ENCODE measurements at places on chromosomes 2 and 18.
A peak's percentile ranks its signal among the peaks of the same experiment; 100 is the strongest.

DNA sequence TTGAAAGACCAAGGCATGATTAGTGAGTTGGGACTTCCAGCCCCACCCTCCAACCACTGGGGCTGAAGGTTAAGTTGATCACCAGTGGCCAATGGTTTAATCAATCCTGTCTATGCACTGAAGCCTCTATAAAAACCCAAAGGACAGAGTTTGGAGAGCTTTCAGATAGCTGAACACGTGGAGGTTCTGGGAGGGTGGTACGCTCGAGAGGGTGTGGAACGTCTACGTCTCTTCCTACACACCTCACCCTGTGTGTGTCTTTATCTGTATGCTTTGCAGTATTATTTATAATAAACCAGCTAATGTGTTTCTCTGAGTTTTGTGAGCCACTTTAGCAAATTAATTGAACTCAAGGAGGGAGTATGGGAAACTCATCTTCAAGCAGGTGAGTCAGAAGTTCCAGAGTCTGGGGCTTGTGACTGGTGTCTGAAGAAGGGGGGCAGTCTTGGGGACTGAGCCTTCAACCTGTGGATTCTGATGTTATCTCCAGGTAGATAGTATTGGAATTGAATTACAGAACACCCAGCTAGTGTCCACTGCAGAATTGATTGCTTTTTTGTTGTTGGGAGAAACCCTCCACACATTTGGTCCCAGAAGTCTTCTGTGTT is 20.3 kb downstream of the ACTR3 start:
- DNase-seq = peak; percentile 75

DNA sequence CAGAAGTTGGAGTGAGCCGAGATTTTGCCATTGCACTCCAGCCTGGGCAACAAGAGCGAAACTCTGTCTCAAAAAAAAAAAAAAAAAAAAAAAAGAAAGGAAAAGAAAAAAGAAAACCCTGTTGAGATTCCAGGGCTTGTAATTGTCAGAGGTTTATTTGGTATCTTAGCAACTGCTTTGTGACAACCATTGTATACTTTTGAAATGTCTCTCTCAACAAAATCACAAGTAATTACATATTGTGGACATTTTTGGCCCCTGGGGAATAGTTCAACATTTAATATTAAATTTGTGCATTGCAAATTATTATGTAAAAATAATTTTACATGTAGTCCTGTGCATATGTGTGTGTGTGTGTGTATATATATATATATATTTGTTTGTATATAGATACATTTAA is 270.8 kb downstream of the GALNT13 start:
- DNase-seq = no peak

GRCh38 chr2:16190446-16191270 is 250.3 kb downstream of the MYCN start:
- no peak for DNase-seq

DNA sequence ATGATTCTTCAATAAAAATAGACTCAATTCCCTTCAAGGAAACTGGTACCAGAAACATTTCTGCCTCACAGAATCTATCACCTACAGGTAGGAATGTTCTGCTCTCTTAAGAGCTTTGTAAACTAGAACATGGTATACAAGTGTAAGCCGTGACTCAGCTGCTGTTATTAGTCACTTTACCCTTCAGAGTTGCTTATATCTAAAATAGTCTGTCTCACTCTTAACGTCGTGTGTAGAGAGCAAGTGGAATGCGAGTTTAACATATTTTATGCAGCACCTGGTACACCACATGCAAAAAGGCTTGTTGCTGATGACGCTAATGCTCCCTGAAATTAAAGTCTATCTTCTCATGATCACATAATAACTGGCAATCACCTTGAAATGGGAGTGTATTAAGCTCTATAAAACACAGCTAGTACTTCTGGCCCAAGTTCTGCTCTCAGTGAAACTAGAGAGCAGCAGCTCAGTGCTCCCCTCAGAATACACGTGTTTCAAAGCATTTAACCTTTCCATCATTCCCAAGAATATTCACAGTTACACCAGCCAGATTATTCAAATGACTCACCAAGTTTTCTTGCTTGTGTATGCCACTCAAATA is 420.0 kb downstream of the ZEB2 start:
- DNase-seq = no peak

GRCh38 chr2:107529146-107529545 is 297.5 kb upstream of the RGPD4 start:
- DNase-seq = no peak

- peak; percentile 41 for DNase-seq
Observed at GRCh38 chr18:32289483-32290075, 99.7 kb downstream of the MEP1B start.

DNA sequence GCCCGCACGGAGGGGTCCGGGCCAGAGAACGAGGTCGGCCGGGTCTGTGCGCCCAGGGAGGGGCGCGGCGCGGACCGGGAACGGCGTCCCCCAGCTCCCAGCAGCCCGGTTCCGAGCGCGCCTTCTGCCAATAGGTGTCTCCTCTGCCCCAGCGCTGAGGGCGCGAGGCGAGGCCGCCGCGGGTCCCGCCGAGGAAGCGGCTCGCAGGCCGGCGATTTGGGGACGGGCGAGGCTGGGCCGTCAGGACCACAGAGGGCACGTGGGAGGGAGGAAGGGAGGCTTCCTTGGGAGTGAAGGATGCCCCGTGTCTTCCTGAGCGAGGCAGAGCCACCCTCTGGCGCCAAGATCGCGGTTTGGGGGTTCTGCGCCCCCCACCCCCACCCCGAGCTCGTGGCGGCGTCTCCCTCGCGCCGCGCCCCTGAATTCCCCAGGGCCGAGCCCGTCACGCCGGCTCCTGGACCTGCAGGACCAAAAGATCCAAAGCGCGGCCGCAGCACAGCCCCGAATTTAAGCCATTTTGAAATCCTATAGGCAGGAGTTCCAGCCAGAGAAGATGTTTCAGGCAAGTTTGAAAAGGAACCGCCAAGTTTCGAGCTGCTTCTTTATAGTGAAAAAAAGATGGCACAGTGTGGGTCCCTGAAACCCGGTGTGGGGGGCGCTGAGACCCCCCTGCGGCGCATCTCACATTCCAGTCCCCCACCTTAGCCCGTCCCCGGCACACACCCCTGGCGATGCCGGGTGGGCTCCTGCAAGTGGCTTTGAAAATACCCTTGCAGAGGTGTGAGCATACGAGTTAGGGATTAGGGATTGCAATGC is 909 bp downstream of the NFATC1 start:
- DNase-seq = peak; percentile 64

DNA sequence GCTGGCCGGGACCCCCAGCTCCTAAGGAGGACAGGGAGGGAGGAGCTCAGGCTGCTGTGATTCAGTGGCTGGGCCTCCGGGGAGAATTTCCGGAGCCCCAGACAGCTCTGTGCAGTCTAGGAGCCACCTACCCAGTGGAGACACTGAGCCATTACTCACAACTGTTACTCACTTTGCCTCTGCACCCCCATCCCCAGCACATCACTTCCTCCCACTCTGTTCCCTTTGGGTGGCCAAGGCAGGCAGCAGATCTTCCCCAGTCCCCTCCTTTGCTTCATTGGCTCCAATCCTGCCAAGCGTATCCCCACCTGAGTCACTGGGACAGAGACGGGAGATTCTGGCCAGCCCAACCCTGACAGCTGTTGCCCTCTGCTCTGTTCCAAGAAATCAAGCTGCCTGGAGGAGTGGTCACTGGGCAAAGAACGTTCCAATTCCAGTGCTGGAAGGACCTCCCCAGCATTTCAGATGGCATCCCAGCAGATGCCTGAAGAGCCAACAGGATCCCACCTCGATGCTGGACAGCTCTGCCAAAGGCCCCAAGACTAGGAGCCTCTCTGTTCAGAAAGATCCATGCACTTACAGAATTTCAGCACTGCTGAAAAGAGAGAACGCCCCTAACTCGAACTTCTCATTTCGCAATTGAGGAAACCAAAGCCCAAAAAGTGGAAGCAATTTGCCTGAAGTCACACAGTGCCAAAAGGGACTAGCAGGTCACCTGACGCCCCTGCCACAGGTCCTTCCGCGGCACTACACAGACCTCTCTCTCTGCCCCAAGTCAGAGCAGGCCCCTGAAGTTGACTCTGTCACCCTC is 68.3 kb downstream of the TNS1 start:
- no peak for DNase-seq

- no peak for DNase-seq
Observed at GRCh38 chr2:201255408-201256033, 4.8 kb upstream of the CASP8 start.

GRCh38 chr2:108637304-108637669 is 82.0 kb upstream of the RANBP2 start:
- DNase-seq = no peak

- no peak for DNase-seq
Observed at GRCh38 chr2:215767625-215768024, 245.7 kb downstream of the MREG start.

- DNase-seq = no peak
Observed at GRCh38 chr2:31348618-31349017, 65.9 kb downstream of the XDH start.

DNA sequence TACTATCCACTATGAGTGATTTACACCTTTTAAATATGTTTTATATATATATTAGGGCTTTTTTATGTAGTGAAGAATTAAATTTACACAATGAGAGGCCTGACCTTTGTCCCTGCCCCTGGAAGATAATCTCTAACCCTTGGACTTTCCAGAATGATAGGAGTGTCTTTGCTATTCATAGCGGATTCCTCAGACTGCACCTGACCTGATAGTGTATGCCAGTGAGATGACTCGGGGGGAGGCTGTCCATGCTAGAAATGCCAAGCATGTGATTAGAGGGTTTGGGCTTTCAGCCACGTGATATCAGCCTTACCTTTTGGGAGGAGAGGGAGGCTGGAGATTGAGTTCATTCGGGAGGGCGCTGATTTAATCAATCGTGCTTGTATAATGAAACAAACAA is 44.1 kb upstream of the LHCGR start:
- no peak for DNase-seq

DNA sequence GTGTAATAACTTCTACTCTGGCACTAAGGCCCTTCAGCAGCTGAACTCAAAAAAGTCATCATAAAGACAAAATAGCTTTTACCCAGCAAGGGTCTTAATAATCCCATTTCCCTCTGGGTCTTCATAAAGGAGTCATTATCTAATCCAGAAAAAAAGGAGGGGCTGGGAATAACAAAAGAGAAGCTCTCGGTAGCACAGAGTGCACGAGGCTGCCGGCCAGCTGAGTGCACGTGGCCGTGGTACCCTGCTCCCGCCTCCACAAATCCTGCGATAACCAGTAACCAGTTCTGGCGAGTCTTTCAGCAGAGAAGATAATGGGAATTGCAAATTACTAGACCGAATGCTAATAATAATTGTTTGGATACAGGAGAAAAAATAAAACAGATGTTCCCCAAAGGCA is 7.5 kb downstream of the NRP2 start:
- DNase-seq = no peak

DNA sequence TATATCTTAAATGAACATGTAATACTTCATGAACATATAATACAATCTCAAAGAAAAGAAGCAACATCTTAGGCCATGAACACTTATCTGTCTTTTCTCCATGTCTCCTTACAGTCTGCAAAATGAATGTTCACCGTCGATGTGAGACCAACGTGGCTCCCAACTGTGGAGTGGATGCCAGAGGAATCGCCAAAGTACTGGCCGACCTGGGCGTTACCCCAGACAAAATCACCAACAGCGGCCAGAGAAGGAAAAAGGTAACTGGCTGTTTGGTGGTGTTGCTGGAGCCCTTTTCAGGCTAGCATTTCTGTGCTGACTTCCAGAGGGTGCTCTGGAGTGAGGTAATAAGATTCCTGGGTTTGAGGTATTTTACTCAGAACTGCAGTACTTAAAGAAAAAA is 295.9 kb upstream of the EPAS1 start:
- DNase-seq = no peak

GRCh38 chr18:3703732-3704176 is 253.8 kb downstream of the TGIF1 start:
- DNase-seq = peak; percentile 42
